Glutamatergic neuron (in vitro differentiated cells): ENCODE measurements at places on chromosomes 2 and 18. TPM values are rescaled to one million over a fixed set of nuclear protein-coding genes. Genes with fewer than 3 reads are reported as not detected.

Gene UGT1A5
- total RNA-seq, result not detected

Gene ZNF532
- 217 TPM for total RNA-seq

Gene RGPD8
- total RNA-seq, result 29.3 TPM

Gene COLEC12
- 0.20 TPM for total RNA-seq

Gene RIT2
- not detected for total RNA-seq

Gene REG3A
- total RNA-seq, result not detected

Gene SLC4A5
- total RNA-seq, result 8.2 TPM

Gene IL1R1
- total RNA-seq, result 0.17 TPM

Gene SLC25A52
- total RNA-seq, result not detected

Gene MATN3
- 0.32 TPM for total RNA-seq

Gene AKAIN1
- total RNA-seq, result 14.1 TPM

Gene GRP
- not detected for total RNA-seq

Gene GTF3C2
- 111 TPM for total RNA-seq

Gene GATA6
- total RNA-seq, result 0.42 TPM

Gene ADAM23
- total RNA-seq, result 16.4 TPM

Gene CD8B2
- total RNA-seq, result not detected

Gene METTL21A
- total RNA-seq, result 19.3 TPM

Gene COL4A4
- 0.05 TPM for total RNA-seq

Gene IL36RN
- total RNA-seq, result not detected

Gene SLC5A7
- total RNA-seq, result 0.27 TPM

Gene POTEI
- 1.4 TPM for total RNA-seq

Gene CROCC2
- total RNA-seq, result not detected

Gene CPSF3
- 33.3 TPM for total RNA-seq

Gene ZNF397
- 35.9 TPM for total RNA-seq

Gene HOXD12
- not detected for total RNA-seq
